ENCODE measurements at places on chromosomes 1 and 21. TPM values are rescaled to one million over a fixed set of nuclear protein-coding genes. Genes with fewer than 3 reads are reported as not detected.

Gene GBP5
- 0.38 TPM for total RNA-seq

Gene EXO1
- 29.1 TPM for total RNA-seq

Gene LPAR3
- 2.0 TPM for total RNA-seq

Gene PADI2
- 0.19 TPM for total RNA-seq

Gene AMPD1
- total RNA-seq = not detected

Gene CD53
- total RNA-seq = not detected

Gene ETNK2
- 3.7 TPM for total RNA-seq

Gene GJA8
- total RNA-seq = not detected

Gene NGF
- 16.9 TPM for total RNA-seq

Gene LRRC7
- total RNA-seq = under 0.01 TPM

Gene CFAP74
- total RNA-seq = not detected

Gene OR2M3
- not detected for total RNA-seq

Gene GNG4
- total RNA-seq = under 0.01 TPM

Gene IGSF5
- total RNA-seq = not detected

Gene EFNA3
- 3.1 TPM for total RNA-seq

Gene AADACL3
- total RNA-seq = not detected

Gene BARHL2
- total RNA-seq = not detected

Gene LRRC53
- not detected for total RNA-seq

Gene RIPPLY3
- not detected for total RNA-seq

Gene SRM
- 14.4 TPM for total RNA-seq

Gene LCE2B
- not detected for total RNA-seq

Gene OLFM3
- not detected for total RNA-seq

Gene LYPLA2
- total RNA-seq = 52.0 TPM

Gene SPRR2F
- not detected for total RNA-seq

Gene HAO2
- not detected for total RNA-seq

Gene CLIC6
- total RNA-seq = not detected

Gene FOXE3
- total RNA-seq = not detected

Gene GPR161
- total RNA-seq = 11.7 TPM

Gene NR5A2
- under 0.01 TPM for total RNA-seq

Gene CHI3L1
- total RNA-seq = 5.4 TPM

Gene PUSL1
- total RNA-seq = 22.8 TPM

Gene MORN1
- total RNA-seq = 10.4 TPM

Gene LACTBL1
- total RNA-seq = not detected
